ENCODE measurements at places on chromosomes 4 and X. TPM values are rescaled to one million over a fixed set of nuclear protein-coding genes. Genes with fewer than 3 reads are reported as not detected.
A peak's percentile ranks its signal among the peaks of the same experiment; 100 is the strongest.

GRCh38 chr4:88320224-88320779, 35.9 kb upstream of the PPM1K start:
- no peak for DNase-seq

DNA sequence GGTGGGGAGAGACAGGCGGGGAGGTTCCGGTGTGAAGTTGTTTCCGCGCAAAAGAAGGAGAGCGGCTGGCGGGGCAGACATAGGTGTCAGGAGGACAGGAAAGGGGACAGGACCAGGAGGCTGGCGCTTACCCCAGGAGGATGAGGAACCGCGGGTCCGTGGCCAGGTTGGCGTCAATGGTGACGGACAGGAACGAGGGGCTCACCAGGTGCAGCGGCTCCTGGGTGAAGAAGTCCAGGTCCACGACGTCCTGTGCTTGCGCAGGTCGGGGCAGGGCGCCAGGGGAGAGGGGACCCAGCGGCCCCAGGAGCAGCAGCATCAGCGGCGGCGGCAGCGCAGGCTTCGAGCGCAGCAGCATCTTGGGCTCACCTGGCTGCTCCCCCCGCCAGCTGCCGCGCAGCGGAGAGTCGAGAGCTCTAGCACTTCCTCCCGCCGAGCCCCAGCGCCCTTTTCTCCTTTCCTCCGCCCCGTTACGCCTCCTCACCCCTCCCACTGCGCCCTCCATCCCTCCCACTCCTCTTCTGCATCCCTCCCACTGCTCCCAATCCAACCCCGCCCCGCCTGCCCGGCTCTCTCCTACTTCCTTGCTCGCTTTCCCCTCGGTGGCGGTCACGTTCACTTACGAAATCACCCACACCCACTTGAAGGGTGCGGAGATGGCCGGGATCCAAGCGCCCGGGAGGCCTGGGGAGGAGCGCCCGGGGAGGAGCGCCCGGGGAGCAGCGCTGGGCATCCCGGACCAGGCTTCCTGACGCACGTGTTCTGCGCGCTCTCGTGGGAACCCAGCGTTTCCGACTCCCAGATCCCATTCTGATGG, at the start of gene HPSE:
HPSE (minus strand) TSS at position 424 of the 817 bp plus-strand sequence; CDS start at position 358, 66 bp downstream.
- DNase-seq = peak; percentile 8

- no peak for DNase-seq
These were observed 13.6 kb downstream of the GASK1B start for GRCh38 chr4:158159054-158159717.

- no peak for DNase-seq
These were observed 2155.1 kb upstream of the AGA start for GRCh38 chr4:179597301-179597700.

DNA sequence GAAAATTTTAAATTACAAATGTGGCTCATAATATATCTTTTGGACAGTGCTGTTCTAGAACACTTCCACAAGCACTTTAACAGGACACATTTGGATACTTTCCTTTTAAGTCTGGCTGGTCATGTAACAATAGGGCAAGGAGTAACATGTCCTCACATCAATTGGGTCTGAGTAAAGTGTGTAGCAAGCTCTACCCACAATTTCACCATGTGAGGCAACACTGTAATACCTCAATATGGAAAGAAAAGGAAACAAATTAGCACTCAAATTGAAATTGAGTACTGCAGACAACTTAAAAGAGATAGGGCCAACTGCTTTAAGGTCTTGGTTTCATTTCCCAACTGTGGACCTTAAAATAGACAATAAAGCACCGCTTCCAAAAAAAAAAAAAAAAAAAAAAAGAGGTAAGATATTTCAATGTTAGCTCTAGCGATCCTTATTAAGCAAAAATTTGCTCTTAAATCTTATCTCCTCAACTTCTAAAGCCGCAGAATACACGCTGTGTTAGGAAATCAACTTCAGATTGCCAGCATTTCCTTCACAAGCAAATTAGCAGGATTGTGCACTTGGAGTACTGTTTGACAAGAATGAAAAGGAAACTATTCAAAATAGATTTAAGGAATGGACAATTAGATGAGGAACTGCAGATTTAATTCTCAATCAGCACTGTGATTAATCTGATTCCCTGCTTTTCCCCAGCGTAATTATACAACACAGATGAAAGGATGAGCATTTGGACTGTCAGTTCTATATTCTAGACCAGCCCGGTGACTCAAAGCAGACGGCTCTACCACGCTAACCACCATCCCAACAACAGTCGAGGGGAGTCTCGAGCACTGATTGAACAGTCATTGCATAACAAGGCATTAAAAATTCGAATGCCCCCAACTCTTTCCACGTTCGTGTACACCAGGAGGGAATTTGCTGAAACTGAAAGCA, 1.6 kb downstream of the CASK start:
- peak; percentile 13 for DNase-seq

DNA sequence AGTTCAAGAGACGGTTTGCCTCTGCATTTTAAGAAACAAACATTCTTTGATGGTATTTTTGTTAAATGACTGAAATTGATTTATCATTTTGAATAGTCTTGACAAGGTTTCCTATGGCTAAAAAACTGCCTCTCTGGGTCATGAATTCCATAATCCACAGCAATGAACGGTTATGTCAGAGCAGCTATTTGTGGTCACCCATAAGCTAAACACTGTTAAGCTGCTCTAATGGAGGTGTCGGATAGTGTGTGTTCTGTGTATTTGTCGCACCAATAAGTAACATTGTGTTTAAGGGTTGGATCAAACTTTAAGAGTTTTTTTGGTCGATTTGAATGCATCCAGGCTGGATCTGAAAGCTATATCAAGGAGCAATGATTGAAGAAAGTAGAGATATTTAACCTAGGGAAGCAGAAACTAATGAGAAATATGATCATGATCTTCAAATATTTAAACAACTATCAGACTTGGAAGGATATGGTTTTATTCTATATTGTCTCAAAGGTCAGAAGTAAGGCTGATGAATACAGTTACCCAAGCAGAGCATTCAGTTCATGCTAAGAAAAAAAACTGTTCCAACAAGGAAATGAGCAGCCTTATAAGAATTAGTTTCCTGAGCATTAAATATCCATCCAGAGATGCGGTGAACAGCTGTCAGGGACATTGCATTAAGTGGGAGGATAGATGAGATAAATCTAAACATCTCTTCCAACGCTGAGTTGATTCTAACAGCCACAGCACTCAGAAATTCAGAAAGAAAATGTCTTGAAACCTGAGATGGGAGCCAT, 232.3 kb upstream of the RPS6KA3 start:
- DNase-seq = no peak

DNA sequence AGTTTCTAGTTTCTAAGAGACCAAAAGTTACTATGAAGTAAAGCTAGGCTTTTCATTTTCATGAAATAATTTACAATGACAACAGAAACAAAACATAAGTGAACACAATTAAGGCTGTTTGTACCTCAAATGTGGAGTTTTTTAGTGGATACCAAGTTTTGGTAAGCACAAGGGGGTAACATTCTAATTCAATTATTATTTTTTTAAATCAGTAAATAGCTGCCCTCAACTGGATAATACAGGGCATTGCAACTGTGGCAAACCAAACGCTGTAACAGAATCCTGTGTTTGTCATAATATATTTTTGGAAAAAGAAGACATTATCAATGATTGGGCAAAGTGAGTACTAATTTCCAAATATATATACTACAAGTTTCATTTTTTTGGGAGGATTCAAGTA, 150.3 kb downstream of the FBXW7 start:
- no peak for DNase-seq

DNA sequence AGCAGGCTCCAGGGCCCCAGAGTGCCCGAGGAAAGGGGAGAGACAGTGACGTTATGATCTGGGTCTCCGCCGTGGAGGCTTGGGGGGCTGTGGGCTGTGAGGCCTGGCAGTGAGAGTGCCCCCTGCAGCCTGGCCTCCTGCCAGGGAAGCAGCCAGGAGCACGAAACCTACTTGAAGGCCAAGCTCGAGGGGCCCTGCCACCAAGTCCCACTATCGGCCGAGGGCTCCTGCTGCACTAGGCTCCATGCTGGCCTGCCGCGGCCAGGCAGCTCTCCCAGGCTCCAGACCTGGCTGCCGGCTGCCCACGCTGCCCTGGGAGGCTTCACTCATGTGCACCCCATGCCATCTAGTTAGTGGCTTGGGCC, 18.7 kb downstream of the FLNA start:
- DNase-seq = no peak

- DNase-seq = no peak
These were observed 789.3 kb downstream of the IL1RAPL1 start for GRCh38 chrX:29376584-29376983.

DNA sequence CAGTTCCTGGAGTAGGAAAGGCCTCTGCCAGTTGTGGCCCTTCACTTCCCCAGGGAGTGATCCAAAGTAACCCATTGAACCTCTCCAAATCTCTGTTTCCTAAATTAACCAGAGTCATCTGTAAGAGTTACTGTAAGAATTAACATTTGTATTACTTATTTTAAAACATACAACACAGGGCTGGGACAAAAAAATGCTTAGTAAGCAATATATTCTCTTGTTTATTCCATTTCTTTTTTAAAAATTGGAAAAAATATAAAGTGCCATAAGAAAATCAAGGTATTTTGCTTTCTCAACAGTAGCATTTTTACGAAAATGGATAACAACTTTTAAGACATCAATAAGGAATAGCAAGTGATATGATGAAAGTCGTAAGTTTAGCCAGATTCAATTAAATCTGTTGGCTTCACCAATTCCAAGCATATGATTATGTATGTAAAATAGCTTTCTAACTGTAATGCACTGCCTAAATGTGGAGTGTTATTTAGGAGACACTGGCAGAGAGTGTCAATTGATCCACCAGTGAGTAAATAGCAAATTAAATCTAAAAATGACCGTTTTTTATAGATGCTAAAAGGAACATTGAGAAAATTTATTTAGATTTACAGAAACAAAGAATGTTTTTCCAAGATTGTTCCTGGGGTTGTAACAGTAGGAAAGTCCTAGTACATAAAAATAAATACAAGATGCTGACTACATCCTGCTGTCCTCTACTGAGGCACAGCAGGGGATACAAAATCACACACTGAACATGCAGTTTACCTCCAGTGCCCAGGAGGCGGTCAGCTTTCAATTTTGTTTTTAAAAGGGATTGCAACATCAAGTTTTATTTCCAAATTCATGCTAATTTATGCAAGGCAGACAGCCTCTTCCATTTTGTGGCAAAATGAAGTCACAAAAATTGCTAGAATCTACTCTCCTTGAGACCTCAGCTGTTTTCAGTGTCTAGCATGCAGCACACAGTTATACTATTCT, 53.7 kb downstream of the GPM6A start:
- no peak for DNase-seq

DNA sequence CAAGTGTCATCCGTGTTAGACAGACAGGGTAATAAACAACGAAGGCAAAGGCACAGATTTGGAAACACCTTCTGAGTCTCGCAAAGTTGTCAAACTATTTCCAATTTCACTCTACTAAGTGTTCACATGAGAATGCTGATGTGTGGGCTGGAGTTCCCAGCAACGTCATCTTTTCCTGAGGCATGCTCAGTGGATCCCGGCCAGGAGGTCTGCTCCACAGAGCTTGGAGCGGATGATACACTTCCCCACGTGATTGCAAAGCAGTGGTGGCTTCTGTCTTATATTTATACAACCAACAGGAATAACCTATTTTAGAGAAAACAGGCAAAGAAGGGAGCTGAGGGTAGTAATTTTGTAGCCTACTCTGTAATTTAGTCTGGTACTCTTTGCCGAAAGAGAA, 40.1 kb upstream of the PDK3 start:
- DNase-seq = peak; percentile 17

SULT1B1 gene
- total RNA-seq = 1.8 TPM

GPR82 gene
- total RNA-seq = 0.20 TPM

GLUD2 gene
- total RNA-seq = 3.3 TPM

SLC6A14 gene
- 11.2 TPM for total RNA-seq

CXXC4 gene
- total RNA-seq = 0.59 TPM

FSTL5 gene
- total RNA-seq = 4.9 TPM

CASP3 gene
- total RNA-seq = 23.6 TPM

CXorf65 gene
- not detected for total RNA-seq
